ENCODE measurements at places on chromosomes 6 and 20. TPM values are rescaled to one million over a fixed set of nuclear protein-coding genes. Genes with fewer than 3 reads are reported as not detected.
A peak's percentile ranks its signal among the peaks of the same experiment; 100 is the strongest.

GRCh38 chr6:10355115-10355702, 59.7 kb downstream of the TFAP2A start:
- H3K27ac ChIP-seq = no peak overlapping the region
- no peak overlapping the region for H3K4me3 ChIP-seq
- H3K27me3 ChIP-seq = no peaks in the 10 kb centered on the region
- DNase-seq = no peak
- no peaks in the 10 kb centered on the region for H3K36me3 ChIP-seq

DNA sequence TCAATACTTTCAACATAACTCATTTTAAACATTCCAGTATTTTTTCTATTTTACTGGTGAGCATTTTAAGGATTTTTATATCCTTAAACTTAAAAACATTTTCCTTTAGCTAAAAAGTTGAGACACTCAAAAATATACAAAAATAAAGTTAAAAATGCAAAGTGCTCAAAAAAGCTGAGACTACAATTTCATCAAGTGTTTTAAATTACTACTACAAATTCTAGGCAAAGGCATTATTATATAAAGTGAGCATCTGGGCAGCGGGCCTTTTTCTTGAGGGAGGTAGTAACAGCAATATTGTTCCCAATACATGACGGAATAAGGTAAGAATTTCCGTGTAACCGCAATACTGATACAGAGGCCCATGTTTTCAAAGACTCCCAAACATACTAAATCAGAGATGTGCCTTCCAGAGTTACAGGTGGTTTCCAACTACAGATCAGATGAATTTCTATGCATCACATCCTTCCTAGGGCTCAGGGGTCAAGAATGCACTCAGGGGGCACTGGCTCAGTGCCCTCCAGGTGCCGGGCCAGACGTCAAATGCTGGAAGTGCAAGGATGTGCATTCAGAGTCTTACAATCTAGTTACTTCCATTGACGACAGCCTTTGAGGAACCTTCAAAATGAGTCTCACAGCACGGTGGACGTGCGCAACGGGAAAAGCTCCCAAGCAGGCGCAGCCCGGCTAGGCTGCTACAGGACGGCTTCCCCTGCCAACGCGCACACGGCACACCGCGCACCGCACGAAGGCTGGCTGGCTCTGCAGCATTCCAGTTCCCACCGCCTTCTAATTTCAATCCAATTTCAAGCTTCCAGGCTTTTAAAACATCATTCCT, 1.7 kb downstream of the PHF10 start:
- peaks cover 19% of the 10 kb centered on the region for H3K4me1 ChIP-seq
- DNase-seq = peak; percentile 42
- H3K36me3 ChIP-seq = peaks cover 5% of the 10 kb centered on the region
- peak overlapping the region; percentile 2 for H3K27ac ChIP-seq

- H3K27ac ChIP-seq = no peak overlapping the region
- no peaks in the 10 kb centered on the region for H3K36me3 ChIP-seq
- H3K4me3 ChIP-seq = no peak overlapping the region
- H3K4me1 ChIP-seq = no peaks in the 10 kb centered on the region
Observed at GRCh38 chr6:53441761-53442160, 93.0 kb upstream of the ELOVL5 start.

The DACT2 gene
- total RNA-seq = 0.23 TPM

DNA sequence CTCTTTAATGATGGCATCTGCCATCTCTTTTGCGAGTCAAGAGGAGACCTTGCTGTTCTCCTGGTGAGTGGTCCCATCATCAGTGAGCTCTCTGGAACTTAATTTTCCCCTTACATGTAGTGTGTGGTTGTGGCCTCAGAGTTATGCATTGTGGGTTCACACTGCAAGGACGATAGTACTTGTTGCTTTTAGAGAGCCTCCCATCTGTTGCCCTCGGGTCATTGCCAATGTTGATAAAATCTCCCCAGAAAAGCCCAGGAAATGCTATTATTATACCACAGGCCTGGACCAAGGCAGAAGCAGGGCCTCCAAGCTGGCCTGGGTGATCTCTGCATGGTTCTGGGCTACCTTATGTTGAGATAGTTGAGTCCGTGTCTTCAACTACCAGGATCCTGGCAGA, 241.6 kb downstream of the BMP7 start:
- peaks cover 3% of the 10 kb centered on the region for H3K27me3 ChIP-seq
- peaks cover 2% of the 10 kb centered on the region for H3K4me1 ChIP-seq
- H3K36me3 ChIP-seq = no peaks in the 10 kb centered on the region
- H3K4me3 ChIP-seq = no peak overlapping the region

- DNase-seq = peak; percentile 41
- peaks cover 3% of the 10 kb centered on the region for H3K27me3 ChIP-seq
- H3K4me3 ChIP-seq = no peak overlapping the region
- no peak overlapping the region for H3K27ac ChIP-seq
- no peaks in the 10 kb centered on the region for H3K36me3 ChIP-seq
Observed at GRCh38 chr6:13908955-13909381, 15.8 kb upstream of the RNF182 start.

GRCh38 chr6:129210684-129211083, 327.7 kb downstream of the LAMA2 start:
- no peak for DNase-seq
- no peaks in the 10 kb centered on the region for H3K36me3 ChIP-seq
- H3K4me3 ChIP-seq = no peak overlapping the region
- no peaks in the 10 kb centered on the region for H3K27me3 ChIP-seq
- no peaks in the 10 kb centered on the region for H3K4me1 ChIP-seq

The RIPOR3 gene
- 11.2 TPM for total RNA-seq

DNA sequence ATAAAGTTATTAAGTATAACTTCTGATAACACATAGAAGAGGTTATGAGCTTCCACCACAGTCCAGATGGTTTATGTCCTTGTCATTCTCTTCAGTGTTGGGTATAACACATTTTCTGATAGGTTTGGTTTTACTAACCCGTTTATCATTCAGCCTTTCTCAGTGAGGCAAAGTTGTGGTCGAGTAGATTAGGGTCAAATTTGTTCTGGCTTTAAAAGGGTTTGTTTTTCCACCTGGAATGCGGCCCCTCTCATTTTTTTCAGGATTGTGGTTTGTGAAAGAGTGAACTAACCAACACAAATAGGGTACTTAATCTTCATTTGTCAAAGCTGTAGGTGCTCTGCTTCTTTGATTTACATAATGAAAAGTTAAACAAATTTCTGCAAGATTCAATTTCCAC, 204.2 kb upstream of the ASCC3 start:
- no peaks in the 10 kb centered on the region for H3K36me3 ChIP-seq
